Stimulated activated CD8-positive, alpha-beta memory T cell treated with anti-CD3 and anti-CD28 coated beads, Interleukin-15, amount 100 ng/mL, for 48 hours (primary cell): ENCODE measurements at places on chromosomes 7 and 10.

GRCh38 chr10:123148414-123149161 lies 652 bp downstream of the HMX2 start:
- no peak for DNase-seq

GRCh38 chr7:105799677-105800076 lies 76.7 kb downstream of the ATXN7L1 start:
- DNase-seq, result no peak

- DNase-seq, result no peak
These were observed 23.1 kb downstream of the RPA3 start for GRCh38 chr7:7695111-7695817.

- DNase-seq, result no peak
These were observed 63.0 kb downstream of the ZNF22 start for GRCh38 chr10:45063591-45064231.

DNA sequence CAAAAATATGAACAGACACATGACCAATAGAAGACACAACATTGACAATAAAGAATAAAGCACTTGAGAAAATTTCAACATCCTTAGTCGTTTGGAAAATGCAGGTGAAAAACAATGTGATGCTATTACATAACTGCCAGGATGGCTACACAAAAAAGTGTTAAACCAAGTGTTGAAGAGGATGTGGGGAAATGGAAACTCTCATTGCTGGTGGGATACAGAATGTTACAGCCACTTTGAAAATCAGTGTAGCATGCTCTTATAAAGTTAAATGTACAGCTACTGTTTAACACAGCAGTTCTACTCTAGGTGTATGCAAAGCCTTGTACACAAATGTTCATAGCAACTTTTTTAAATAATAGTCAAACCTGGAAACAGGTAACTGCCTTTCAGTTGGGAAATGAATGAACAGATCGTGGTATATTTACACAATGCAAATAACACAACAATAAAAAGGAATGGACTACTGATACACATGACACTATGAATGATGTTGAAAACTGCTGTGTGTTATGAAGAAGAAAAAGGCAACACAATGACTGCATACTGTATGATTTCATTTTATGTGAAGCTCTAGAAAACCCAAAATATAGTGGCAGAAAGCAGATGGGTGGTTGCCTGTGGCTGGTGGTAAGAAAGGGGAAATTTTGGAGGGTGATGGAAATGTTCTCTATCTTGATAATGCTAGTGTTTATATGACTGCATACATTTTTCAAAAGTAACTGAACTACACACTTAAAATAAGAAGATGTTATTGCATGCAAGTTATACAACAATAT lies 102.2 kb upstream of the VIPR2 start:
- DNase-seq, result no peak

GRCh38 chr7:55191161-55191925 lies 172.5 kb downstream of the EGFR start:
- DNase-seq, result no peak

DNA sequence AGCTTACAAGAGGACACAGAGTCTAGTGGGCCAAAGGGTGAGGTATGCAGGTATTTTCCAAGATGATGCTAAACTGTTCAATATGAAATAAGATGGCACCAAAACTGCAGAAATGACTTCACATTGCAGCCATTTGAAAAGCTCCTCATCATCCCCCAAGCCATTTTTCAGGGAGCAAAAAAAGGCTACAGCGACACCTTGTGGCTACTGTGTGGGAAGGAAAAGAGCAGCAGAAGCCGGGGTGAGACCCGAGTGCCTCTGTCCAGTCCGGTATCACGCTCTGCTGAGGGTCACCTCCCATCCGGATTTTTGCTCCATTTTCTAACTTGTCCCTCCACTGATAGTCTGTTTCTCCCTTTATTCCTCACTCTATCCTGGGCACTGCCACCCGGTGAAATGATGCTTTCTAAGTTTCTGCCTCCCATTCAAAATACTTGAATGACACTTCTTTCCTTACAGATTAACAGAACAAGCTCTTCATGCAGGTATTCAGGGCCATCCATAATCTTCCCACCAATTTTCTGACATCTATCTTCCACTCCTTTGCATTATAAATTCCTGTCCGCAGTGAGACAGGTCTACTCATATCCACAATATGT lies 220.2 kb downstream of the DGKI start:
- DNase-seq, result peak; percentile 6

DNA sequence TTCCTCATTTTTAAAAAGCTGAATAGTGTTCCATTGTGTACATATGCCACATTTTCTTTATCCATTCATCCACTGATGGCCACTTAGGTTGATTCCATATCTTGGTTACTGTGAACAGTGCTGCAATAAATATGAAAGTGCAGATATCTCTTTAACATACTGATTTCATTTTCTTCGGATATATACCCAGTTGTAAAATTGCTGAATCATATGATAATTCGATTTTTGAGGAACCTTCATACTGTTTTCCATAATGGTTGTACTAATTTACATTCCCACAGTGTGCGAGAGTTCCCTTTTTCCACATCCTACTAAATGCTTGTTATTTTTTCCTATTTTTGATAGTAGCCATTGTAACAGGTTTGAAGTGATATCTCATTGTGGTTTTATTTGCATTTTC lies 263.2 kb downstream of the STK31 start:
- DNase-seq, result no peak

DNA sequence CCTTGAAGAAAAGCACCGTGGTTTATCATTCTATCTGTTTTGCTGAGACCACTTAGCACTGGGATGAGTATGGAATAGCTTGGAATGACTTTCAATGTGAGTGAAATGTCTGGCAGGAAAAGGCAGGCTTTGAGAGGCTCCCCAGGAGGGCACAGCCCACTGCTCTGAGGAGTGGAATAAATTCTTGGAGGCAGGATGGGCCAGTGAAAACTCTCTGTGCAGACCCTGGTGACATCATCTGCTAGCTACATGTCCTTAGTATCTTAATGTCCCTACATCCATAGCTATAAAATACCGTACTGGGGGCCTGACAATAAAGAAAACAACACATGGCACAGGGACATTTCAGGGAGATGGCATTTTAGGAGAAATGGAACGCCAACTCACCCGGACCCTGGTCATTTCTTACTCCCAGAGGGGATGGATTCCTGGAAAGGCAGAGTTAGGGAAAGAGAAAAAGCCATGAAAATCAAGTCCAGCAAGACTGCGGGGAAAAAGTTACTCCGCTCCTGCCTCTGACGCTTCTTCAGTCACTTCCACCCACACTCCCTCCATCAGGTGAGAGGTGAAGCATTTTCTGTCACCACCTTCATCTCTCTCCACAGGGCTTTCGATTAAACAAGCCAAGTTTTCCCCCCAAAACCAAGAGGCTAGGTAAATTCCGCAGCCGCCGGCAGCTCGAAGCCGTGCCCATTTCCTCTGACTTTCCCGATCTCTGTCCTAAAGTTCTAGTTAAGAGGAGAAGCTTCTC lies 991 bp downstream of the ZNF239 start:
- no peak for DNase-seq

DNA sequence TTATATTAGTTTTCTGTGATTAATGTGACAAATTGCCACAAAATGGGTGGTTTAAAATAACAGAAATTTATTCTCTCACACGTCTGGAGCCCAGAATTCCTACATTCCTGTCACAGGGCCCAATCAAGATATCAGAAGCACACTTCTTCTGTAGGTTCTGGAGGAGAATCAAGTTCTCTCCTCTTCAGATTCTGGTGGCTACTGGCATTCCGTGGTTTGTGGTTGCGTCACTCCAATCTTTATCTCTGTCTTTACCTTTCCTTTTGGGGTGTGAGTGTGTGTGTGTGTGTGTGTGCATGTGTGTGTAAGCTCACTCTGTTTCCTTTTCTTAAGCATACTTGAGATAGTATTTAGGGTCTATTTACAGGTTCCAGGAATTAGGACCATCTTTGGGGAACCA lies 115.5 kb upstream of the DKK1 start:
- DNase-seq, result no peak

- no peak for DNase-seq
These were observed 64.3 kb downstream of the PUS7 start for GRCh38 chr7:105457619-105458225.

GRCh38 chr10:120415709-120416330 lies 41.2 kb upstream of the PLPP4 start:
- no peak for DNase-seq

GRCh38 chr7:88243345-88243909 lies 23.6 kb upstream of the SRI start:
- no peak for DNase-seq

GRCh38 chr10:71242622-71243009 lies 30.2 kb downstream of the UNC5B start:
- DNase-seq, result no peak

DNA sequence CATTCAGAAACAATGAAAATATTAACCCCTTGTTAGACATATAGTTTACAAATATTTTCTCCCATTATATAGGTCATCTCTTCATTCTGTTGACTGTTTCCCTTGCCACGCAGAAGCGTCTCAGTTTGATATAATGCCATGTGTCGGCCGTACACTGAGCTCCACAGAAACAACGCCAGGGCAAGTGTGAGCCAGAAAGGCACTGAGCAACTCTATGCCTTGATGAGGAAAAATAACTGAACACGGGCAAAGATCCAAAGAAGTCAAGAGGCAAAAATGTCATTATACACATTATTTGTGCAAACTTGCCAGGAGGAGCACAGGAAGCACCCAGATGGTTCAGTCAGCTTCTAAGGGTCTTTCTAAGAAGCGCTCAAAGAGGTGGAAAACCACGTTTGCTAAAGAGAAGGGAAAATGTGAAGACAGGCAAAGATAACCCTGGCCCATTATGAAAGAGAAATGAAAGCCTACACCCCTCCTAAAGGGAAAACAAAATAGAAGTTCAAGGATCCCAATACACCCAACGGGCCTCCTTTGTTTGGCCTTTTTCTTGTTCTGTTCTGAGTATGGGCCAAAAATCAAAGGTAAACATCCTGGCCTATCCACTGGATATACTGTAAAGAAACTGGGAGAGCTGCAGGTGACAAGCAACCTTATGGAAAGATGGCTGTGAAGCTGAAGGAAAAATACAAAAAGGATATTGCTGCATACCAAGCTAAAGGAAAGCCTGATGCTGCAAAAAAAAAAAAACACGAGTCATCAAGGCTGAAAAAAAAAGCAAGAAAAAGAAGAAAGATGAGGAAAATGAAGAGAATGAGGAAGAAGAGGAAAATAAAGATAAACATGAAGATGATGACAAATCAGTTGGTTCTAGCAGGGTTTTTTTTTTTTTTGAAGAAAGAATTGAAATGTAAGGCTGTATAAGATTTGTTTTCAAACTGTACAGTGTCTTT lies 15.5 kb downstream of the ARHGAP12 start:
- no peak for DNase-seq

- no peak for DNase-seq
These were observed 1.4 kb downstream of the STK32C start for GRCh38 chr10:132306343-132306685.

DNA sequence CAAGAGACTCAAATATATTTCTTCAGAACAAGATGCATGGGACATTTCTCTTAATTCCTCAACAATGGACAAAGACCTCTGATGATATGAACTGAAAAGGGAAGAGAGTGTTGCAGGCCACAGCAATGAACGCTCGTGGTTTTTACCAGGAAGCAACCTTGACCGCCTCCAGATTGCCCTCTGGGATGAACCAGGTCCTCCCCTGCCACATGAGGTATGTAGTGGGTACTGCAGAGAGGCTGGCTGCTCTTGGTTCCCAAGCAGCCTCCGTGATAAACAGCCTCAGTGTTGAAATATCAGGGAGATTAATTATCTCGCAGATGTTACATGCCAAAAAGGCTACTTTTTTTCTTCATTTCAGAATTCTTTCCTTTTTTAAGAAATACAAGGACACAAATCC lies 338.8 kb downstream of the ELMO1 start:
- no peak for DNase-seq

GRCh38 chr10:1544929-1545328 lies 192.4 kb downstream of the ADARB2 start:
- no peak for DNase-seq

DNA sequence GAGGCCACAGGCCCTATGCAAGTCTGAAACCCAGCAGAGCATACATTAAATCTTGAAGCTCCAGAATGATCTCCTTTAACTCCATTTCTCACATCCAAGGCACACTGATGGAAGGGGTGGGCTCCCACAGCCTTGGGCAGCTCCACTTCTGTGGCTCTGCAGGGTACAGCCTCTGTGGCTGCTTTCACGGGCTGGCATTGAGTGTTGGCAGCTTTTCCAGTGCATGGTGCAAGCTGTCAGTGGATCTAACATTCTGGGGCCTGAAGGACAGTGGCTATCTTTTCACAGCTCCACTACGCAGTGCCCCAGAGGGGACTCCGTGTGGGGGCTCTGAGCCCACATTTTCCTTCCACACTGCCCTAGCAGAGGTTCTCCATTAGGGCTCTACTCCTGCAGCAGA lies 265.7 kb upstream of the MAGI2 start:
- no peak for DNase-seq

DNA sequence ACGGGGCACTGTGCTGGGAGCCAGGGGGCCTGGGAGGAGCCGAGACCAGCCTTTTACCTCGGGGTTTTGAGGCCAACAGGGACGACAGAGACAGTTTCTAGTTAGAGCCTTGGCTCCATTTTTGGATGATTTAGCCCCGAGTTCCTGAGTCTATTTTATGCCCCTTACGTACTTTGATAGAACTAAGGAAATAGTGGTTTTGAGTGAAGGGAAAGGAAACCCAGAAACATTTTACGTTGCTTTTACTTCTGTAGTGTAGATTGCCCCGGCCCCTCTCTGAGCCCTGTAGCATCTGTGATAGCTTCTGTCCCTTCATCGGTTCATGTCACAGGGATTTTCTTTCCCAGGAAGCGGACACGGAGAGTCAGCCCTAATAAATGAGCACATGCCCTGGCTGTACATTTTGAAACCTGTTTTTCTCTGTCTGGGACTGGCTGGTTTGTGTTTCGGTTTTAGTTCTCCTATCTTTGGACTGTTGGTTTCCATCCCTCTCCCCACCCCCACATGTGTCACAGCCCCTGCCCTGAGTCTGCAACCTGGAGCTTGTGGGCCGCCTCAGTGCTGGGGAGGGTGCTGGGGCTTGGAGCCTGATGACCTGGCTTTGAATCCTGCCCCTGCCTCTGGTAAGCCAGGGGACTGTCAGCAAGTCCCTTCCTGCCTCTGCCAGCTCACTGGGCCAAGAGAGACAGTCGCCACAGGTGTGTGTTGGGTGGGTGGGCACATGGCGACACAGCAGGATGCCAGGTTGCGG lies 6.9 kb upstream of the ORAI2 start:
- DNase-seq, result peak; percentile 70

GRCh38 chr7:22604246-22604645 lies 104.3 kb upstream of the STEAP1B start:
- no peak for DNase-seq
